Activated T-cell treated with anti-CD3 and anti-CD28 coated beads for 1 hour (primary cell): ENCODE measurements at places on chromosomes 3 and 15.

GRCh38 chr15:77548589-77549557 is 83.8 kb downstream of the LINGO1 start:
- DNase-seq: no peak

- DNase-seq: no peak
These were observed 217.0 kb downstream of the GABRB3 start for GRCh38 chr15:26555898-26556297.

DNA sequence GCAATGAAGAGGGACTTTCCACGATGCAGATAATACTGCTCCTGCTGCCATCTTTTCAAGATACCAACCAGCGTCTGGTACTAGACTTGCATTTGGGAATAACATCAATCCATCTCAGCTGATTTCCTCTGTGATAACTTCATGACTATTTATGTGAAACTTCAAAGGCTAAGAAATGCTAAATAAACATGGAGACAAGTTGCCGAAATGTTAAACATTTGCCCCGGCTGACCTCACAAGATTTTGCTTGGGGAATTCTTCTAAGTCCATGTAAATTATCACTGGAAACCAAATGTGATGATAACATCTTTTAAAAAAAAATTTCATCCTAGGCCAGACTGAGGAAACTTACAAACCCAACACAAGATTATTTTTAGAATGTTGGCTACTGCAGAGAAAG is 185.8 kb upstream of the PRICKLE2 start:
- no peak for DNase-seq

GRCh38 chr3:151690645-151691044 is 43.1 kb upstream of the AADACL2 start:
- DNase-seq: no peak

DNA sequence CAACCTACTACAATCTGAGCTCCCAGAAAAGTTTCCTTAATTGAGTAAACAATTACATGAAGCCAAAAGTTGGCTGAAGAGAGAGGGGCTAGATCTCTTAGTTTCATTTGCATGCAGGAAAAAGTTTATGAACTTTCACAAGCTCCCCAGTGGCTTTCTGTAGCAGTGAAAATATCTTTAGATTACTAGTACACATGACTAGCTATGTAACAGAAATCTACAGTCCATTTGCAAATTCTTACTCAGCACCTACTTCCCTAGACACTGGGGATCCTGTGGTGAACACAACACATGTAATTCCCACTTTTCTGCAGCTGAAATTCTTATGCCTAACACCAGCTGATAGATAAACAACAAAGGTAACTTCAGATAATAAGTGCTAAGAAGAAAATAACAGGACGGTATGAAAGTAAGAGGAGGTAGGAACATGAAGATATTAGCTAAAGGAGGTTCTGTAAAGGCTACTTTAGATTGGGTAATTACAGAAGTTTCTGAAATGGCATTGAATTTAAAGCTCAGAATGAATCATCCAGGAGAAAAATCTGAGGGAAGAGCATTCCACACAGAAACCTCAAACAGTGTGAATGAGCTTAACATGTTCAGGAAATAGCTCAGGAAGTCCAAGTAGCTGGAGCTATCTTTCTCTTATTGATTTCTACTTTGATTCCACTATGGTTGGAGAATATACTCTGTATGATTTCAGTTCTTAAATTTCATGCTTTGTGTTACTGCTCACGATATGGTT is 204.8 kb downstream of the MAGI1 start:
- DNase-seq: no peak

DNA sequence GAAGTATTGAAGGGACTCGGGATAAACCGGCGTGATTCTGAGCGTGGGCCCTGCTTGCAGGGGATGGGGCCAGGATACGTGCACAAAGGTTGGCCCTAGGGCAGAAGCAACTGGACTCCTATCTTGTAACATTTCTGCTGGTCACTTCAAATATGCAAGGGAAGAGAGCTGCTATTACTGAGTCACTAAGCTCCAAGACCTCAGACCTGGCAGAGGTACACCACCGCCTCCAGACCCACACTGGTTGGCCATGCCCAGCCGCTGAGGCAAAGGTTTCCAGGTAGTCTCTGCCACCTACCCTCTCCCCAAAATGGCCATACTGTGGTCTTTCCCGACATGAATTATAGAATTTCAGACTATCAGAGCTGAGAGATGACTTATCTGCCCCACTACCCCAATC is 13.4 kb upstream of the STRA6 start:
- DNase-seq: no peak

GRCh38 chr3:181134873-181135272 is 145.3 kb upstream of the DNAJC19 start:
- no peak for DNase-seq

- DNase-seq: no peak
These were observed 401.7 kb downstream of the NLGN1 start for GRCh38 chr3:173799060-173799816.

DNA sequence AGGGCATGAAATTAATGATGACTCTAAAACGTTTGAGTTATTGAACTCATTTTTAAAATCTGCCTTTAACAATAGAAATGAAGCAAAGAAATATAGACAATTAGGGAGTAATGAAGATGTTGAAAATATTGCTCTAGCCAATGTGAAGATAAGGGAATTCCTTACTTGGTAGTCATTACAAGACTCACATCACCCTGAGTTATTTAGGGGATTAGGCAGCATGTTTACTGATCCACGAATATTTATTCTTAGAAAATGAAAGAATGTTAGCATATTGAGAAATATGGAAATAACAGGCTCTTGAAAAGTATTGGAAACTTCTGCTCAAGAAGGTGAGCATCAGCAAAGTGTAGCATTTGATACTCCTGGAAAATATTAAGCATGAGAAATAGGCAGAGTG is 398.1 kb upstream of the ARPP21 start:
- no peak for DNase-seq

GRCh38 chr15:62059108-62059815 is 985 bp downstream of the VPS13C start:
- DNase-seq: no peak

GRCh38 chr3:144652573-144652972 is 681.0 kb downstream of the DIPK2A start:
- DNase-seq: no peak

DNA sequence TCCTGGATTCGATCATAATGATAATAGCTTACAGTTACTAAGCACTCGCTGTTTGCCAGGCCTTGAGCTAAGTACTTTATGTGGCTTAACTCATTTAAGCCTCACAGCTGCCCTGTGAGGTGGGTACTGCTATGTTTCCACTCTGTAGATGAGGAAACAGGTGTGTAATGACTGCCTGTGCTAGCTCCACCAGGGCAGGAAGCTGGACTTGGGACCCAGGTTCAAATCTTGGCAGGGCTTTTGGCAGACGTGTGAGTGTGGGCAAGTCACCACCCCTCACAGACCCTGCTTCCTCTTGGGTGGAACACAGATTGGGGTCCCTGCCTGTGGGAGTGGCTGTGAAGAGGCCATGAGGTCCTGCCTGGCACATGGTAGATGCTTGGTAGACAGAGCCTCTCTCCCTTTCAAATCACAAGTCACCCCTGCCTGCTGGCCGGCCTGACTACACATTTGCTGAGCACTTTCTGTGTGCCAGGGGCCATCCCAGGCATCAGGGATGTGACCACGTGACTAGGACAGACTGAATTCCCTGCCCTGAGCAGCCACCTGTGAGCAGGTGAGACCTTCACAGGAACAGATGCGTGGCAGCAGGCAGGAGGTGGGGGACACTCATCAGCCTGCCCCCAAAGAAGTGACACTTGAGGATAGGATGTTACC is 3.7 kb downstream of the EFCC1 start:
- DNase-seq: no peak

- DNase-seq: no peak
These were observed 14.5 kb downstream of the RTP4 start for GRCh38 chr3:187382609-187383151.

DNA sequence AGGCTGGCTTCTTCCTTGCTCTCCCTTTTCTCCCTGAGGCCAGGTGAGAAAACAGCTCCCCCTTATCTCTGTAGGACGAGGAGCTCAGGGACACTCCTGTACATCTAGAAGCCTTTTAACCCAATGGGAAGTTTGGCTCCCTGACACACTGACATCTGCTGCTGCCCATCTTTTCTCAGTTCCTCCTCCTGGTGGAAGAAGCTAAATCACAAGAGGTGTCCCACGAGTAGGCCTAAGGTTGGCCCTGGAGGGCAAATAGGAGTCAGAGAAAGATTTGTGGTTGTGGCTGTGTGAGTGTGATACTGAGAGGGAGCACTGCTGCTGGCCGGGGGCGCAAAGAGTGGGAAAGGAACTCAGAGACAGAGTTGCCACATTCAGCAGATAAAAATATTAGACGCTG is 49.5 kb downstream of the ARHGAP31 start:
- DNase-seq: no peak

- DNase-seq: no peak
These were observed 135.0 kb upstream of the PRR20G start for GRCh38 chr3:127422663-127423375.

- DNase-seq: no peak
These were observed 249.9 kb downstream of the DOCK3 start for GRCh38 chr3:50924638-50925037.

DNA sequence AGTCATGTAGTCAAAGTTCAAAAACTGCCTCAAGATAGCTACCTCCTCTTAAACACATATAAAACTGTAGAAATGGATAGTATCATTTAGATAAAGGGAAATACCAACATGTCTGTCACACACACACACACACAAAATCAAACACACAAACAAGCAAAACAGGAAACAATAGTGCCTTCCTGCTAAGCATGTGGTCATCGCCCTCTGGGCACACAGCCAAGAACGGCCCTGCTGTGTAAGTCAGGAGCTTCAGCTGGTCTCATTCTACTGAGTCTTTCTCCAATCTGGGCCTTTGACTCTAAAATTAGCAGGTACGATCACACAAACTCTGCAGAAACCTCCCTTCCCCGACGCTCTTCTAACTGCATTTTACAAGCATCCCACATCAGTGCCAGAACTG is 272.2 kb upstream of the CHRNA7 start:
- DNase-seq: no peak

DNA sequence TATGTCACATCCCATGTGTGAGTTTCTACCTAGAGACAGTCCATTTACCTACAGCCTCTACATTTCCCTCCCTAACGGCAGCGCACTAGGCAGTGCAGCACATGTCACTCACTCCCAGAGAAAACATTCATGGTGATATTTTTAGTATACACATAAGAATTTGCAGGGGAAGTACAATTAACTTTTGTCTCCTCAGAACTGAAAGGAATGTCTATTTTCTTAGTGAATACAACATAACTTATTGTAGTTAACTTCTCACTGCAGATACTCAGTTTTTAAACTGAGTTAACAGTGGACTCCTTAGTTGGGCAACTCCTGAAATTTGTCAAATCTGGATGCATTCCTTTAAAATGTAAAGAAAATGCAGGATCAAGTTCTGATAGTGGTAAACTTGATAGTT is 4.5 kb upstream of the ZBTB47 start:
- no peak for DNase-seq

GRCh38 chr15:47339800-47340570 is 377.3 kb upstream of the SEMA6D start:
- DNase-seq: no peak

GRCh38 chr15:81504170-81504905 is 130.3 kb upstream of the TMC3 start:
- DNase-seq: no peak

- DNase-seq: no peak
These were observed 191.9 kb downstream of the STT3B start for GRCh38 chr3:31724651-31725050.

DNA sequence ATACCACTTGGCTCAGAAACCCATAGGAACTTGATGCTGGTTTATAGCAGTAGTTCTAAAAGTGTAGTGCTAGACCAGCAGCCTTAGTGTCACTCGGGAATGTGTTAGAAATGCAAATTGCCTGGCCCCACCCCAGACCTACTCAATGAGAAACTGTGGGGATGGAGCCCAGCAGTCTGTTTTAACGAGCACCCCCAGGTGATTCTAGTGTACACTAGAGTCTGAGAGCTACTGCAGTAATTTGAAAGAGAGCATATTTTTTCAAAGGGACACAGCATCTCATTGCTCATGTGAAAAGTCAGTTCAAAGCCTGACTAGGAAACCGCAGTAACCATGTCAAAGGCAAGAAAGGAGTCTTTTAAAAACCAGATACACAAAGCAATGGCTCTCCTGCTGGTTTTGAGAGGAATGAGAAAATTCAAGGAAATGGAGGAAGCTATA is 313.4 kb downstream of the SQOR start:
- no peak for DNase-seq

DNA sequence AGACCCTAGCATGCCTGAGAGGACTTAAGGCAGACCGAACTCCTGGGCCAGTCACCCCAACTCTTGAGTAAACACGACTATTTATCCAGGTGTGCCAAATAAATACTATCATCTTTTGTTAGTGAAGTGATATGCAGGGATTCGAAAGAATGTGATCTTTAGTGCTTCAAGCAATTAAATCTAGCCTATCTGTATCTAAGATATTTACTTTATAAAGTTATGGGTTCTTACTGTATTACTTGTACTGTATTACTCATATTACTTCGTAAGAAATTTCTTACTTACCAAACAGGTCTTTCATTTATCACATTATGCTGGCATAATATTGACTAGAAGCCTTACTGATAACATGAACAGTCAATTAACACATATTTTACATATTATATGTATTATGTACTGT is 211.6 kb upstream of the NECTIN3 start:
- no peak for DNase-seq

- DNase-seq: no peak
These were observed 140.4 kb downstream of the ABI3BP start for GRCh38 chr3:100852840-100853239.

GRCh38 chr15:101139986-101140696 is 111.7 kb downstream of the CHSY1 start:
- DNase-seq: no peak

DNA sequence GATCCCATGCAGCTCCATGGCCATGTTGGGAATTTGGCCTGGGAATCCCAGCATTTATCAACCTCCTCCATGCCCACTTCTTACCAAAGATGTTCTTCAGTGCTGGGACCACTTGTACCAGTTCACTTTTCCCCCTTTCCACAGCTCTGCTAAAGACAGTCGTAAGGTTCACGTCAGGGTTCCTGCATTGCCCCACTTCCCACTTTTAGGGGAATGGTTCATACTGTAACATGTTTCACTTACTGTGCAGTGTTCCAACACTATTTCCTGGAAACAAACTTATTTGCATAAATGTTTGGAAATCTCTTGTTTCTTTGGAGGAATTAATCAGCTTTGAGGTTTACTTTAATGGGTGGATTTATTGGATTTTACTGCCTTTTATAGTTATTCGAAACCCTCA is 17.0 kb downstream of the APH1B start:
- DNase-seq: no peak

- DNase-seq: no peak
These were observed 807.1 kb downstream of the EDEM1 start for GRCh38 chr3:5994651-5995050.

DNA sequence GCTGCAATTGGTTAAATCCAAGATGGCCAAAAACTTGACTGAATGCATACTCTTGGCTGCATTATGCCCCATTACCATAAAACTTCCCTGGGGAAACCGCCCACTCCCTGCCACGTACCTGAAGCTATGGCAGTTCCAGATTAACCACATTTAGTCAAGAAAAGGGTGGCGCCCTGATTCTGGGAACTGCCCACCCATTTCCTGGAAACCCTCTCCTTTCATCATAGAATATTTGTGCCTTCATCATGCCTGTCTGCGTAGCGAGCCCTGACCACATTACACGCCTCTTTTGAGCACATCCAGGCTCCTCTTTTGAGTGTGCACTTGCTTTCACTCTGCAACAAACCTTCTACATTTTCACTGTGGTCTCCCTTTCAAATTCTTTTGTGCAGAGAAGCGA is 5.2 kb downstream of the LINS1 start:
- DNase-seq: peak; percentile 71
